ENCODE measurements at places on chromosomes 1 and 21. TPM values are rescaled to one million over a fixed set of nuclear protein-coding genes. Genes with fewer than 3 reads are reported as not detected.

DNA sequence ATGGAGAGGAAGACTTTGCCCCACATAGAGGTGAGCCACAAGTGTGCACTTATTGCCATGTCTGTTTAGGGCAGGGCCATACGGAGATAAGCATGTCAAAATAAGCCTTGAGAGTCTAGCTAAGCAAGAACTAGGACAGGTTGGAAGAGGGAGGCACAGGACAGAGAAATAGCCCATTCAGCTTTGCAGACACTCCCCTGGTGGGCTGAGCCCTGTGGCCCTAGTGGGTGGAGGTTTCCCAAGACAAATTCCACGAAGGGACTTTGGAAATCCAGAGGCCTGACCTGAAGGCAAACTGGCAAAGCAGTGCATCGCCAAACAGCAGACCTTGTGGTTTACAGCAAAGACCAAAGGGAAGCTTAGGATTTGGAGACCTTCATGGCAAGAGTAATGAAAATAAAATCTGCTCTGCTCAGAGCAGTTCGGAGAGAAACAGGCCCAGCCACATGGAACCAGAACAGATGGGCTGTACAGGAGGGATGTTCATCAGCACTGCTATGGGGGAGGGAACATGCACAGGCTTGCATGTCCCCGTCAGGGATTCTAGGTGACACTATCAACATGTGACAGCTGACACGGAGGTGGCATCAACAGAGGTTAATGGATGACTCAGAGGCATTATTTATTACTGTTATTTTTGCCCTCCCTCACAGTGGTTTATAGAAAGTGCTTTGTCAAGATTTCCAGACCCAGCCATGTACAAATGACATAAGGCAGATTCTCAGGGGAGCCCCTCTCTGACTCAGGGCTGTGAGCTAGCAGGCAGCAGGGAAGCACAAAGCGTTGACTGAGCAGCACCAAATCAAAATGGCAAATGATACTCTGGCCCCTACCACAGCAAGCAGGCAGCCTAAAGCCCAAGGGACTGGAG, 90.1 kb upstream of the IRF2BP2 start:
- DNase-seq = no peak

- no peak for DNase-seq
Measured at GRCh38 chr1:207261971-207262370, 59.5 kb upstream of the CD55 start.

DNA sequence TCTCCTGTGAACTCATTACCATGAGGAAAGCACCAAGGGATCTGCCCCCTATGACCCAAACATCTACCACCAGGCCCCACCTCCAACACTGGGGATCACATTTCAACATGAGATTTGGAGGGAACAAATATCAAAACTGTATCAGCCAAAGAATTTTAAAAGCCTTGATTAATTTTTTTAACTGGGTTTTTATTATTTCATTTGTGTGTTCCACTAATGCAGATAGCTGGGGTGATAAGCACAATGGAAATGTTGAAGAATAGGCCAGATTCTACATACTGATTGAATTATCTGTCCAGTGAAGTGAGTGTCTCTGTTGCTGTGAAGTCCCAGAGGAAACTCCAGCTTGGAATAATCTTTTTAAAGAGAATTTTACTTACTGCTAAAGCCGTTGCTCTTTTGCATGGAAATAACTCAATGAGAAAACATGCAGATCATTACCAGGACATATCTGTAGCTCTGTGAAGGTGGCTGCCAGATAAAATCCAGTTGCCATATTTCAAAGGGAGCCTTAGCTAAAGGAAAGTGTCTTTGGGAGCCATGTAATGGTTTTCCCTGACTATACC, 44.4 kb upstream of the DHCR24 start:
- no peak for DNase-seq

Gene SFPQ
- total RNA-seq = 432 TPM

- no peak for DNase-seq
Measured at GRCh38 chr1:218851586-218851985, 322.1 kb upstream of the LYPLAL1 start.

Gene ILDR2
- not detected for total RNA-seq

- no peak for DNase-seq
Measured at GRCh38 chr1:183080406-183080805, 57.2 kb downstream of the LAMC1 start.

Gene TBX19
- 1.4 TPM for total RNA-seq

Gene CD53
- 204 TPM for total RNA-seq

Gene RORC
- total RNA-seq = 5.8 TPM

GRCh38 chr1:188669728-188670382, 1807.8 kb downstream of the BRINP3 start:
- no peak for DNase-seq

Gene WLS
- 47.8 TPM for total RNA-seq

DNA sequence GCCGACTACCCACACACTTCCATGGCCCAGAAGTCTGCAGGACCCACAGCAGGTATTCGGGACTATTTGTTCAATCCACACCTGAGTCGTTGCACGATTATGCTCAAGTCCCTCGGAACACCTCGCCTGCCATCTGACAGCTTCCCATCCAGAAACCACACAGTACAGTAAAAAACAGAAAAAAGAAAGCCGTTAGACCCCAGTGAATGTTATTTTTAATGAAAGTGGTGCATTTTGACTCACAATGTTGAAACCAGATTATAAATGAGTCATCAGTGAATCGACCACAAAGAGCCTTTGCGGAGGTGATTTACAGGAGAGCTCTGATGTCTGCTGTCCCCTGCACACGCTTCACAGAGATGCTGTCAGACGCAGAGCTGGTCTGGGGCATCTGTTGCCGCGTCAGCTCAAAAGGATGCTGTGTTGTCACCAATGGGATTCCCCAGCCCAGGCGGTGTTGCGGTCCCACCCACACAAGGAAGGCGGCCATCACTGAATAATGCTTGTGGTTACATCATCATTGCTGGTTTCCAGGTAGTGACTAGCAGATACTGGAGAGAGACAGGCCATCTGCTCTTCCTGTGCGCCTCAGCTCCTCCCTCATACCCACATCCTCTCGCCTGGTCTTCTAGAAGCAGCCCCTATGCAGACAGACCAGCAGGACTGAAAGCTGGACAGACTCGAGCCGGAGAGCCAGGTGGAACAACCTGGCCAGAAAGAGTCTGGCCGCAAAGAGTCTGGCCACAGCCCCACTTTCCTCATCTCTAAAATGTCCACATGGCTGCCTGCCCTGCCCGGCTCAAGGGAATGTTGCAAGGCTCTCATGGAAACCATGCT, 116.8 kb downstream of the TOMM20 start:
- peak; percentile 38 for DNase-seq

GRCh38 chr21:45591619-45592207, 49.5 kb upstream of the SLC19A1 start:
- peak; percentile 20 for DNase-seq

Gene MSTO1
- 18.4 TPM for total RNA-seq

- no peak for DNase-seq
Measured at GRCh38 chr1:235885655-235886262, 19.1 kb upstream of the LYST start.

DNA sequence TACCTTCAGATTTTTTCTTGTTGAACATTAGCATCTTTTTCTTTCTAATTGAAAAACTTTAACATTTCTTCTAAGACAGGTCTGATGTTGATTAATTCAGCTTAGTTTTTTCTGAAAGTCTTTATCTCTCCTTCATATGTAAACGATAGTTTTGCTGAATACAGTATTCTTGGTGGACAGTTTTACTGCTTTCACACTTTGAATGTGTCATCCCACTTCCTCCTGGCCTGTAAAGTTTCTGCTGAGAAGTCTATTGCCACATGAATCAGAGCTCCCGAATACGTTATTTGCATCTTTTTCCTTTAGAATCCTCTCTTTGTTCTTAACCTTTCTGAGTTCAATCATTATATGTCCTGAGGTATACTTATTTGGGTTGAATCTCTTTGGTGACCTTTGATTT, 344.2 kb downstream of the OLFM3 start:
- no peak for DNase-seq

GRCh38 chr1:162859191-162859590, 1.8 kb downstream of the CCDC190 start:
- DNase-seq = no peak

Gene BNIPL
- total RNA-seq = 0.63 TPM

DNA sequence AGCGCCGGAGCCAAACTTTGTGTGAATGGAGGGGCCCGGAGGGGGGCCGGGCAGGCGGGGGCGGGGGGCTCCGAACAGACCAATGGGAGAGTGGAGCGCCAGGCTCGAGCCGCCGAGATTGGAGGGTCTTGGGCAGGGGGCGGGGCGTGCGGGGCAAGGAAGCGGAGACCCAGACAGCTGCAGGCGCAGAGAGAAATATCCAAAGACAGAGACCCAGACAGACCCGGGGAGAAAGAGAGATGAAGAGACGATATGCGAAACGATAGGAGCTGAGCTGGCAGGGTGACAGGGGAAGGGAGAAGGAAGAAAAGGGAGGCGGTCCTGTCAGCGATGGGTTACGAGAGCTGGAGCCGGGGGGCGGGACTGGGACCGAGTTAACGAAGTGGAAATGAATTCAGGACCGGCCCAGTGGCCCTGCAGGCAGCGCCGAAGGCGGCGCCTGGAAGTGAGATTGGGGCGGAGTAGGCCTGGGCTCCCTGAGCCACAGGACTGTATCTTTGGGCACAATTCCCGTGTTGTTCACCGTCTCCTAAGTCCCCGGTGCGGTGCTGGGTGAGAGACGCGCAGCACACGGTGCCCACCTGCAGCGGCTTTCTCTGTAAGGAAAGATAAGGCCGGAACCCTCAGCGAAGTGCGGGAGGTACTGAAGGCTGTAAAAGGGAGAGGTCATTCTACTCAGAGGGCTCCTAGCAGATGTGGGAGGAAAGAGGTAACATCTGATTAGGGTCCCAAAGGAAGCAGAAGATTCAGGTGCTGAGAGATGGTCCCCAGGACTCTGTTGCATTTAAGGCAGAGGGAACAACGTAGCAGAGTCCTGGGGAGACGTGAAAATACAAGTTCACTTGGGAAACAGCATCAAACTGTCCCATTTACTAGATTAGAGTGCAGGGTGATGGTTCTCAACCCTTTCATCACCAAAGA, 543 bp upstream of the KCNJ10 start:
- peak; percentile 51 for DNase-seq

DNA sequence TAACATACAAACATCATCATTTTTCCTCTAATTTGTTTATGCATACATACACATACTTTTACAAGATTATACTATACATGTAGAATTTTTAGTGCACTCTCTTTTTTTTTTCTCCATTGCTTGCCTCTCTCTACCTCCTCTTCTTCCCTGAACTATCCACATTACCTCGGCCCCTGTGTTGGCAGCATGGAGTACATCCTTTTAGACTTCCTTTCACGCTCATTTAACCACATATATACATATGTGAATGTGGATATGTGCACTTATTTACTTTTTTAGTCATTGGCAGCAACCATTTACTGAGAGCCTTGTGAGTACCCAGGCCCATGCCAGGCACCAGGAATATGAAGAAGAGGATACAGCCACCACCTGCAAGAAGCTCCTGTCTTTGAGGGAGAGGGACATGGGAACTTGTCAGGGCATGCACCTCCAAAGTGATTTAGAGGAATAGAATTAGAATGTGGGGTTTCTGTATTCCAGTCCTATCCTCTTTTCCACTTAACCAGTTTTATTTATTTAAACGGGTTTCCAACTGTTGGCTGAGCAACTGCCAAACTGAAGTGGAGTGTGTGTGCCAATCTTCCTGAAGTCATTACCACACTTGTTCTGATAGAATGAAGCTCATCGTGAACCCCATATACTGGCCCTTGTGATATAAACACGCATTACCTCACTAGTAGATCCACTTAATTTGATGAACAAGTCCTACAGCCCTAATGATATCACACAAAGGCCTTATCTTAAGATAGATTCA, 212.6 kb downstream of the TNR start:
- no peak for DNase-seq

Gene UBL4B
- 0.46 TPM for total RNA-seq

- DNase-seq = no peak
Measured at GRCh38 chr1:223087291-223088255, 55.5 kb downstream of the TLR5 start.

GRCh38 chr1:243705585-243705984, 144.5 kb downstream of the AKT3 start:
- no peak for DNase-seq

DNA sequence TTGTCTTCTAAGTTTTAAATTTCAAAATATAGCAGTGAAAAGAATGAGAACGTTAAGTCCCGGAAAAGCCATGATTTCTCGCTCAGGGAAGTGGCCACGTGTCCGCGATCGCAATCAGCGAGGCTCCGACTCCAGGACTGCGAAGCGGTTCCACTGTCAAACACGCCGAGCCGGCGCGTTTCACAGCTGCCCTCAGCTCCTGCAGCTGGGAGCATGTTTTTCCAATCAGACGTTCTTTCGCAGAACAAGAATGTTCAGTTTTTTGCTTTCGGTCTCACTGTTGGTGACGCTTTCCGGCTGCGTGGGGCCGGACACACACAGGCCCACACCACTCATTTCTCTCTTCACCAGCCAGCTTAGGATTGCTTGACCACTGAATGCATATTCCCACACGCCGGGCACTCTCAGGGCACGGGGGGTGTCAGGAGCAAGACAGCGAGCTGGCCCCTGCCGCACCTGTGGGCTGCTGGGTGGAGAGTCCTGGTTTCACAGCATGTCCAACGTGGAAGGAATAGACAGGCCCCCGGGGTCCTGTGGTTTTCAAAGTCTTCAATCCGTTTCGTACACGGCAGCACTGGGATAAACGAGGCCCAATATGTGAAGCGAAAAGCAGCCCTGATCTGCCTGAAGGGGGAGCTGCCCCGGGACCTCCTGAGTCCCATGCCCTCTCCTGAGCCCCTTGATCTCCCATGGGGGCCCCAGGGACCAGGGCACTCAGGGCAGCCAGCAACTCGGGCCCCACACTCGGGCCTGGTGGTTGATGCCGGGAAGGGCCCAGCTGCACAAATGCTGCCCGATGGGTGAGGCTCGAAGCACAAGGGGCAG, 47.3 kb upstream of the COL18A1 start:
- DNase-seq = no peak

Gene LCE2C
- total RNA-seq = not detected

DNA sequence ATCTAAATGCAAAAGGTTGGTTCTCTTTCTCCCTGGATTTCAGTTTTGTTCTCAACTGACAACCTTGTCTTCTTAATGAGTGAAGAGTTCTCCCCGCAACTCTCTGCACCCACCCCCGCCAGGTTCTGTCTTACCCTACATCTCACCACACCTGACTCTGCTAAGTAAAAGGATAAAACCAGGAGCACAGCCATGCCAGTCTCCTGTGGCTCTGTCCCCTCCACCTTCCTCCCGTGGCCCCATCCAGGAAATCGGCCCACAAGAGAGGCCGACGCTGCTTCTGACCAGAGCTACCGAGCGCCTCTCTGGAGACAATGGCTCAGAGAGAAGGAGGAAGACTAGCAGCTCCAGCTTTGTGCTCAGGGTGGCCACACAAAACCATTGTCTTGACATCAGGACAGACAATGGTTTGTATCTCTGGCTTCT, 72.2 kb downstream of the PLEKHA6 start:
- no peak for DNase-seq

Gene ANGPTL3
- total RNA-seq = not detected

Gene CHAF1B
- 0.95 TPM for total RNA-seq

DNA sequence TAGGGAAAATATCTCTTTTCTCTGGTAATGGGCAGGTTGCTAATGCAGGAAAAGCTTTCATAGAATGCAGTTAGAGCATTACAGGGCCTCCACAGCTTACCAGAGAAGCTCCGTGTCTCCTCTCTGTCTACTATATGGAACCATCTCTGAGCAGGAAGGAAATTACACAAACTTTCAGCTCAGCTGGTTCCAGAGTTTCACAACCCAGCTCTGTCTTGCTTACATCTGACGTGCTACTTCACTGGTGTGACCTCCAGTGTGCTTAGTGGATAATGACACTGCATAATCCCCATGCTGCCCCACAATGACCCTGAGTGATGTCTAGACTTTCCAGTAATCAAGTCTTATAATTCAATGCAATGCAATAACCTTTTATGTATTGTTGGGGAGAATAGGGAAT, 4.3 kb upstream of the FGGY start:
- DNase-seq = no peak

- DNase-seq = no peak
Measured at GRCh38 chr1:30384286-30385245, 338.8 kb downstream of the MATN1 start.

Gene CFHR1
- 0.84 TPM for total RNA-seq

Measured in omental fat pad (tissue), 4 donors.